ENCODE measurements at places on chromosomes 5 and 9. TPM values are rescaled to one million over a fixed set of nuclear protein-coding genes. Genes with fewer than 3 reads are reported as not detected.

LECT2 gene
- total RNA-seq: not detected

STPG3 gene
- not detected for total RNA-seq

THBS4 gene
- total RNA-seq: not detected

PCDHB14 gene
- 0.55 TPM for total RNA-seq

SCGB3A2 gene
- total RNA-seq: not detected

PCDHA9 gene
- total RNA-seq: not detected

Data from endothelial cell of umbilical vein (primary cell).